ENCODE measurements at places on chromosomes 12 and 14. TPM values are rescaled to one million over a fixed set of nuclear protein-coding genes. Genes with fewer than 3 reads are reported as not detected.

The EIF2S1 gene
- total RNA-seq: 53.3 TPM

The SAMD4A gene
- total RNA-seq: 21.1 TPM

The C12orf54 gene
- total RNA-seq: not detected

The RNF41 gene
- 63.4 TPM for total RNA-seq

DNA sequence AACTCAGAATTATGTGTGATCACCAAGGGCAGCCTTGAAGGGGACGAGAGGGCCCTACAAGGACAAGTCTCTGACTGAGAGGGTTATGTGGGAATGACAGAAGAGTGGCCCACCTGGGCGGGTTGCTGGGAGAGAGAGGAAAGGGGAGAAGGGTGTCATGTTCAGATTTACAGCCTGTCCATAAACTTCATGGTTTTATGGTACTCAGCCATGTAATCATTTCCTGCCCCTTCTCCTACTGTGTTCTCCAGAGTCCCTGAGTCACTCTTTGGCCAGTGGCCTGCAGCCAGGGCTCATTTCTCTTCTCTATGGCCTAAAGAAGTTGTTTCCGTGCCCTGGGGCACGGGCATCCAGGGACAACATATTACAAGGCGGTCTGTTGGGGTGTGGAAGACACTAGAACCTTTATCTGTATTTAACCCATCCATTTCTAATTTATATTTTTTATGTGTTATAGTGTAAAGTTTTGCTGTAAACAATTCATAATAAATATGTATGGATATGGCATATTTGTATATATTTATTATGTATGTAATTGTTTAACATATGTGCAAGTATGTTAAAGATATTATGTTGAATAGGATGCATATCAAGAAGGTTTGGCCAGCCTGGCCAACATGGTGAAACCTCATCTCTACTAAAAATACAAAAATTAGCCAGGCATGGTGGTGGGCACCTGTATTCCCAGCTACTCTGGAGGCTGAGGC lies 26.9 kb downstream of the DDX47 start:
- H3K36me3 ChIP-seq: no peaks in the 10 kb centered on the region
- H3K27me3 ChIP-seq: no peaks in the 10 kb centered on the region
- DNase-seq: peak; percentile 48
- peak overlapping the region; percentile 39 for H3K27ac ChIP-seq
- H3K4me1 ChIP-seq: peaks cover 34% of the 10 kb centered on the region

- no peak overlapping the region for H3K27ac ChIP-seq
- no peaks in the 10 kb centered on the region for H3K27me3 ChIP-seq
- H3K36me3 ChIP-seq: no peaks in the 10 kb centered on the region
- H3K4me1 ChIP-seq: peaks cover 12% of the 10 kb centered on the region
These were observed 24.5 kb upstream of the TMCC3 start for GRCh38 chr12:94674835-94675234.

DNA sequence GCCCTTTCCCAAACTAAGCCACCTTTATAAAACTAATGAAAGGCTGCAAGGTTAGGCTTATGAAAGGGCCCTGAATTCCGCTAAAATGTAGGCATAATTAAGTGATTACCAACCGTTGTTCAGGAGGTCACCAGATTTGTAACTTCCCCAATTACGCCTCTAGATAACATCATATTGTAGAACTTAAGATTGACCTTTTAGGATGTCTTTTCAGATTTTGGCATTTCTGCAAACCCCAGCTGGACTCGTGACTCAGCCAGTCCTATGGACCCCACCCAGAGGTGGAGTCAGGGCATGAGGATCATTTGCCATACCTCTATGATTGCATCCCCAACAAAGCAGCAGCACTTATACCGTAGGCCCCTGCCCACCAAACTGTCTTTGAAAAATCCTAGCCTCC lies 3.7 kb upstream of the LPCAT3 start:
- H3K36me3 ChIP-seq: no peaks in the 10 kb centered on the region
- no peak for DNase-seq
- H3K4me1 ChIP-seq: peaks cover 7% of the 10 kb centered on the region
- H3K27ac ChIP-seq: no peak overlapping the region
- no peak overlapping the region for H3K4me3 ChIP-seq

GRCh38 chr12:12499909-12500604 lies 62.6 kb downstream of the DUSP16 start:
- H3K4me3 ChIP-seq: no peak overlapping the region
- no peaks in the 10 kb centered on the region for H3K36me3 ChIP-seq
- peaks cover 18% of the 10 kb centered on the region for H3K4me1 ChIP-seq
- DNase-seq: no peak

- no peaks in the 10 kb centered on the region for H3K27me3 ChIP-seq
- H3K36me3 ChIP-seq: no peaks in the 10 kb centered on the region
- H3K4me3 ChIP-seq: no peak overlapping the region
- peaks cover 15% of the 10 kb centered on the region for H3K4me1 ChIP-seq
- no peak overlapping the region for H3K27ac ChIP-seq
These were observed 233.6 kb upstream of the RGS6 start for GRCh38 chr14:71698673-71699072.

DNA sequence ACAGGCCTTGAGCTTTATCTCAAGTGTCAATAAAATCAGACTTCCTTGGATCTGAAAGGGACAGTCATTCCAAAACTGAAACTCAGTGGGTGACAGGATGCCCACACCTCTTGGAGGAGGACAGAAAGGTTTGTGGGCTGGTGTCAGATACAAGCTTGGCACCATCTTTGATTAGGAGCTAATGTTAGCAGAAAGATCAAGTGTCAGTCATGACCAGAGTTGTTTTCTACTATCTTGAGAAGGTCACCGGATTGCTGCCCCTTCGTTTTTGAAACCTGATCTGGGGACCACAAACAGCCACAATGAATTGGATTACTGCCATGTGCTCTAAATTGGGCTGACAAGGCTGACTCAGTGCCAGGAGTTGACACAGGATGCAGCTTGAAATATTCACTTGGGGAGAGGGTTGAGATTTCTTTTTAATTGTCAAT lies 88.3 kb downstream of the OTOGL start:
- H3K4me3 ChIP-seq: no peak overlapping the region
- no peaks in the 10 kb centered on the region for H3K27me3 ChIP-seq
- no peaks in the 10 kb centered on the region for H3K36me3 ChIP-seq
- H3K4me1 ChIP-seq: no peaks in the 10 kb centered on the region

- no peaks in the 10 kb centered on the region for H3K27me3 ChIP-seq
- no peak overlapping the region for H3K27ac ChIP-seq
- H3K4me3 ChIP-seq: no peak overlapping the region
These were observed 39.3 kb downstream of the DLK1 start for GRCh38 chr14:100765991-100766390.

DNA sequence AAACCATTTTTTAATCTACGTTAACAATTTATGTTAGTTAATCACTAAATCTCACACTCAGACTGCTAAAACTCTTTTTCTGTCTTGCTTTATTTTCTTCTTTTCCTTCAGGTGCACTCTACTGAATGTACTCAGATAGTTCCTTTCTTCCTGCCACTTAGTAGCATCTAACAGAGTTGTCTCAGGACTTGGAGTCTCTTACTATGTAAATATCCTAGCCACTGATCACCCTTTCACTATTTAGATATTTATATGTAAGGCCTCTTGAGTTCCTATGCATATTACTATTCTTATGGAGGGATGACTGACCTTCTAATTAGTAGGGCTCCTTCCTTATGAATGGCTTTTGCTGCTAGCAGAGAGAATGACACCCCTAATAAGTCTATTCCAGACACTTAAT lies 586.3 kb downstream of the RERGL start:
- H3K27me3 ChIP-seq: no peaks in the 10 kb centered on the region
- H3K27ac ChIP-seq: no peak overlapping the region
- H3K4me3 ChIP-seq: no peak overlapping the region
- H3K36me3 ChIP-seq: no peaks in the 10 kb centered on the region
- no peaks in the 10 kb centered on the region for H3K4me1 ChIP-seq

Measured in thyroid gland (tissue), 4 donors.